ENCODE measurements at places on chromosomes 1 and 21.

DNA sequence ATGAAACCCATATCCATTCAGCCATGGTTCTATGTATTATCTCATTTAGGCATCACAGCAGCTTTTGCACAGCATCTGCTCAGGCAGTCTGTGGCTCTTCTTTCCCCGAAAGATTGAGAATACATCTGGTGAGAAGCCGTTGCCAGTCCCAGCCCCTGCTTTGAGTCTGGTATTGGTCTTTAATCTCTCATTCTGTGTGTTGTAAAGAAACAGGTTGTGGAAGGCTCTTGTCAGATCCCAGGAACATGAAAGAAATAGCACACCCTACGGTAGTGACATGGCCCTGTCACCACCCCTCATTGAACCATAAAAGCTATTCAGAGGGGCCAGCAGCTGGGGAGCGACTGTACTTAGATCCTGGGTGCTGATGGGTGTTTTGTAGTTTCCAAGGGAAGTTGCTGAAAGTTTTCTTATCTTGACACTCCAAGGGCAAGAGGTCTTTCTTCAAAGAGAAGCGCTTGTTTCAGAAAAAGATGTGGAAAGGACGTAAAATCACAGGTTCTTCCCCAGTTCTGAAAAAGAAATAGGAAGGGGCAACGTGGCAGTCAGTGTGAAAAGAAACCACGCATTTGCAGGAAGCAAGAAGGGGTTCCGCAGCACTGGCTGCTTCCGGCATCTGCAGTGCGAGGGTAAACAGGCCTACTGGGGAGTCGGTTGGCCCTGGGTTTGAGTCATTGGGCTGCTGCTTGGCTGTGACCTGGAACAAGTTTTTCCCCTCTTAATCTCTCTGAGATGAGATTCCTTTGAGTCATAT is 145.0 kb downstream of the DHRS3 start:
- no peak for DNase-seq

DNA sequence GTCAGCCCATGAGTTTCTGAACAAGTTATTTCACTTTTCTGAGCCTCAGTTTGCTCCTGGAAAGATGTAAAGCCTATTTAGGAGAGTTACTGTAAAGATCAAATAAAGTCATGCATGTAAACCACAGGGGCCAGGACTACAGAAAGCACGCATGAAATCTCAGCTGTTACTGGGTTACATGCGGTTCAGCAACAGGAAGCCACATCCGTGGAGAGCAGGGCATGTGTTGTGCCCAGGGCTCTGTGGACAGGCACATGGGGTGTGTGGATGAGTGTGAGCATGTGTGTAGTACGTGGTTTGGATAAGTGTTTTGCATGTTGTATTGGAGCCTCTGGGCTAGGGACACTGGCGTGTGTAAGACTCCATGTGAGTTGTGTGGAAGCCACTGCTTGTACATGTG is 2.2 kb upstream of the EPHA2 start:
- no peak for DNase-seq

GRCh38 chr1:41240781-41241353 is 1.2 kb downstream of the SCMH1 start:
- no peak for DNase-seq

- DNase-seq: no peak
Observed at GRCh38 chr1:63983391-63984256, 209.8 kb downstream of the ROR1 start.

DNA sequence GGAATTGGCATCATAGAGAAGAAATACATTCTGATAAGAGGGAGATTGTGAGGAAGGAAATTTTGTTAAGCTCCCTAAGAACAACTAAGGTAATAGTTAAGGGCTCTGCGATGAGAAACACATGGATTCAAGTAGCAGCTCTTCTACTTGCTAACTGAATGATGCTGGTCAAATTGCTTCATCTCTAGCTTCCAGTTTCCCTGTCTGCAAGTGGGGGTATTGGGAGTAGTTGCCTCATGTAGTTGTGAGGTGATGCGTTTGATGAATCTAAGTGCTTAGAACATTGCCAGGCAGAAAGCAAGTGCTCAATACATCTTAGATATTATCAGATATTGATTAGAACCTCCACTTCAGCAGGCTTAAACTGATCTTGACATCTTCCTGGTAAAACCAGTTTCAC is 84.8 kb downstream of the CD58 start:
- DNase-seq: no peak

DNA sequence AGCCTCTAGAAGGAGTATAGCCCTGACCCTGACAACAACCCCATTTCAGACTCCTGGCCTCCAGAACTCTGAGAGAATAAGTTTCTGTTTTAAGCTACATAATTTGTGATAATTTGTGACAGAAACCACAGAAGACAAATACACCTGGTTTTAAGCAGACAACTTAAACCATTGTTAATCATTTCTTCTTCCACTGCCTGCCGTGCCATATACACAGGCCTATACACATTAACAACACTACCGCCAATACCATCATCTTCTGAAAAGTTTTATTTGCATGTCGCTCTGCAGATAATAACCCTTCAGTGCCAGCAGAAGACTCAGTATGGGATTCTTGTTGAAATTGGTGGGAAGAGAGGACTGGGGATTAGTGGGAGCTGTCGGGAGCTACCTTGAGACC is 39.9 kb upstream of the KRTAP19-8 start:
- no peak for DNase-seq

DNA sequence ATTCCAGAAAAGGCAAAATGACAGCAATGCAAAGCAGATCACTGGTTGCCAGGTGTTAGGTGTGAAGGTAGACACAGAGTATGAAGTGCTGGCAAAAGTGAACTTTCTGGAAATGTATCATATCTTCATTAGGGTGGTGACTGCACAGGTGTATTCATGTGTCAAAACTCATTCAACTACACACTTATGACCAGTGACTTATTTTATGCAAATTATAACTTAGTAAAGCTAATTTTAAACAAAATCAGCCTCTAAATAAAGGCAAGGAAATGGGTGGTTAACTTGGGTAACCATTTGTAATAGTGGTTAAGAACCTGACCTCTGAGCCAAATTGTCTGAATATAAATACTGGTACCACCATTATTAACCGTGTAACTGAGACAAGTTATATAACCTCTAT is 7.4 kb downstream of the COP1 start:
- no peak for DNase-seq

- DNase-seq: no peak
Observed at GRCh38 chr1:180152588-180152987, 2.1 kb upstream of the QSOX1 start.

DNA sequence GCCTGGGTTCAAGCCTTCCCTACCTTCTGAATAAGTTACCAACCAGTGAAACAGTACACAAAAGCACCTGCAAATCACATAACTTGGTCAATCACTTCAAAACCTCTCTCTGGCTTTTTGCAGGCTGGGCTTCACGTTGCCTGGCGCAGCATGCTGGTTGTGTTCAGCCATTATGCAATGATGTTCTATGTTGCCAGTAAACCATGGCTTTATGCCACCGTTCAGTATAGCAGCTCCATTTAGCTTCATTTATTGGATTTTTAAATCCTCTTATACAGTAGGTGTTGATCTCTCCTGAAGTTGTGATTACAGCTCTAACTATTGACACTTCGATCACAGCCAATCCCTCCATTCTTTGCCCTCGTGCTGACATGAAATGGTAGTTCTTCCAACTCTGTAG is 233.6 kb upstream of the PTBP2 start:
- DNase-seq: no peak

DNA sequence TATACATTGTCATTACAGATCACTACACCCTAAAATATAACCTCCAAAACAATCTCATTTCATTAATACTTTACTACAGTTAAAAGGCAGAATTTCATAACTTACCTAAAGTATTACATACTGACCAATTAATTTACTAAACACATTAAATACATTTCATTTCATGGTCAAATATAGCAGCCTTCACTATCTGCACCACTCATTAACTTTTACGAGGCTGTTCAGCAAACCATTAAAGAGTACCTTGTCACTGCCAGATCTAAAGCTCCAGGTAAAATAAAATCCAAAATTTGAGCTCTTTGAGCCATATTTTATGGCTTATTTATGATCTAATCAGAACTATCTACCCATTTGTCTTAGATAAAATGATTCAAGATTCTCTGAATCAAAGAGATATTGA is 66.4 kb upstream of the RBM34 start:
- no peak for DNase-seq

GRCh38 chr1:234107416-234108021 is 203.0 kb downstream of the SLC35F3 start:
- no peak for DNase-seq

GRCh38 chr21:23522751-23523150 is 2084.5 kb downstream of the MRPL39 start:
- no peak for DNase-seq

GRCh38 chr21:41364308-41364707 is 2.5 kb downstream of the MX2 start:
- no peak for DNase-seq

DNA sequence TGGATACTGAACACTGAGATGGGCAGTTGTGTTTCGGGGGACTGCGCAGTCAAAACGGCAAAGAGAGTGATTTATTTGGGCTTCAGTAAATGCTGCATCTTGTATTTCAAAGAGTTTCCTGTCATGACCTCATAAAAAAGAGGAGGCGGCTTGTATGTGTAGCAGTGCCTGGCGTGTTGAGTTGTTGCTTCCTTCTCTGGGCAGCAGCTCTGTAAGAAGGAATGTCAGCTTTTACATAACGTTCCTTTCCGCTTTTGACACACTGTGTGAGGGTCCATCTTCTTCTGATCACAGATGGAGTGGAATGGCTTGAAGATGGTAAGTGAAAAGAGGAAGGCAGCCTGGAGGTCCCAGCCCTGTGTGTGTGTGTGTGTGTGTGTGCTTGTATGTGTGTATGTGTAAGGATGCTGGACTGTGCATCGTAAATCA is 941 bp downstream of the ELAVL4 start:
- peak; percentile 76 for DNase-seq

DNA sequence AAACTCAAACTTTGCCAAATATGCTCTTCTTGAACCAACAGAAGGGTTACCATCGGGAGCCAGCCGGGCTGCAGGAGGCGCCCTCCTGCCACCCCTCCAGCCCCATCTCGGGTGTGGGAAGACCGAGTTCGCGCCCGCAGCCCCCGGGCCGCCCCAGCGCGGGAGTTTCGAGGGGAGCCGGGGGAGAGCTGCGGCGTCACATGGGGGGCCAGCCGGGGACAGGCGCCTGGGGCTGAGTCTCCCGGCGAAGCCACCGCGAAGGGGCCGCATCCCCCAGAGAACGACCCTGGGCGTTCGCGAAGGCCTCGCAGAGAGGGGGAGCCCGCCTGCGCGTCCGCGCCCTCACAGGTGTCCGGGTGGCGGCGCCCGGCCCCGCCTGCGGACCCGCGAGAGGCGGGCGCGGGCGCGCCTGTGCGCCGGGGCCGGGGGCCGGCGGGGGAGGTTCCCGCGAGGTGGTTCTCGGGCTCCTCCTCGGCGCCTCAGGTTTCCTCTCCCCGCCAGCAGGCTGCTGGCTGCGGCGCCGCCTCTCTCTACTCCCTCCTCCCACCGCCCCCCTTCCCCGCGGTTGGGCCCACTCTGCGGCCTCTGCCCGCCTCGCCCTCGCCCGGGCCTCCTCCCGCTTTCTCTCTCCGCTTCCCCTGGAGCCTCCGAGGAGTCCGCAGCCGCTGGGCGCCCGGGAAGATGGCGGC is at the start of gene RAVER2:
RAVER2 (plus strand) TSS at position 584 of the 689 bp plus-strand sequence; CDS start at position 682, 98 bp downstream.
- peak; percentile 55 for DNase-seq

DNA sequence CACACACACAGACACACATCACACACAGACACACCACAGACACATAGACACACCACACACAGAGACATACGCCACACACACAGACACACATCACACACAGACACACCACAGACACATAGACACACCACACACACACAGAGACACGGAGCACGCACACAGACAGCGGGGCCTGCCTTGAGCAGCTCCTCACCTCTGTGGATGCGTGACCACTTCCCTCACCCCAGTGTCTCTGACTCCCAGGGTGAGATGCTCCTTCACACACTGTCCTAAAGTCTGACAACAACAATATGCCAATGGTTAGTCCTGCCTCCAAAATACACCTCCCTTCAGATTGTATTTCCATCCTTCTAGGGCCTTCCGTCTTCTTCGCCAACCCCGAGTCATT is 48.2 kb downstream of the IER5 start:
- DNase-seq: no peak

DNA sequence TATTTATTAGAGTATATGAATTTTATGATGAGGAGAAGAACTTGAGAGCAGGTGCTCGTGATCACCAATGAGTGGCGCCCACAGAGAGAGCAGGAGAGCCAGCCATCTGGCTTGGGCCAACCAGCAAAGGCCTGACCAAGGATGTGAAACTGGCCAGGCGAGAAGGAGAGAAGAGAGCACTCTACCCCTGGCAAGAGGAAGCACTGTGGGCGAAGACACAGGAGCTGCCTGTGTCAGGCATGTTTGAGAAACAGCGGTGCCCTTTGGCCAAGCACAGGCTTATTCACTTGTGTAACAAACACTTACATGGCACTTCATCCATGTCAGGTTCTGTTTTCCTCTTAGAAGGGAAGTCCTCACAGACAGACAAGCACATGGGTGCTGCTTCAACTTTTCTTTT is 4.2 kb upstream of the SIPA1L2 start:
- DNase-seq: no peak

- no peak for DNase-seq
Observed at GRCh38 chr1:236687273-236687672, 974 bp downstream of the ACTN2 start.

- no peak for DNase-seq
Observed at GRCh38 chr1:166692346-166692745, 146.9 kb upstream of the POGK start.

DNA sequence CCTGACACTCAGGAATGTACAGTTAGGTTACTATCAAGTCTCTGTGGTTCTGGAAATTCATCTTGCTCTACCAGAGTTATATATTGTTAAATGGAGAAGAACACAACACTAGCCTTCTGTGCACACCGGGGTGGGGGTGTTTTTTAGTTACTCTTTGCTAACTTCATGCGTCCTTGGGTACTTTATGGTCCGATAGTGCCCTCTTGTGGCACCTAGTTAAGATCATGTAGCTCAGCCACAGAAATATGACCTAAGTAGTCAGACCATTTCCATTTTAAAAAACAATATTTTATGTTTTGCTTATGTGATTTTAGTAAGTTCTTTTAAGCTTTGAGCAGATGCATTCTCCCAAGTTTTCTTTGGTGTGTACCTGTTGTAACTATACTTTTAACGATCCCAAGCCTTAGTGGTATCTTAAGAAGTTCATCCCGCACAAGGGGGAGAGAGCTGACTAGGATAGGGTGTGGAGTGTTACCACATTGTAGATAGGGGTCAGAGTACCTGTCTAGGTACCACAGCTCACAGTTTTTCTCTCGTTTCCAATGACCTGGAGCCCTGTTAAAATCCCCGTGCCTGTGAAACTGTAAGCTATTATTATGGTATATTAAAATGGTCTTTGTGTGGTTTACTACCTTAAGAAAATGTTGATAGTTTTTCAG is 20.6 kb upstream of the SH3D21 start:
- DNase-seq: peak; percentile 37

GRCh38 chr1:85275701-85276214 is 674 bp downstream of the BCL10 start:
- no peak for DNase-seq

- no peak for DNase-seq
Observed at GRCh38 chr1:213014642-213015041, 1.0 kb downstream of the ANGEL2 start.

DNA sequence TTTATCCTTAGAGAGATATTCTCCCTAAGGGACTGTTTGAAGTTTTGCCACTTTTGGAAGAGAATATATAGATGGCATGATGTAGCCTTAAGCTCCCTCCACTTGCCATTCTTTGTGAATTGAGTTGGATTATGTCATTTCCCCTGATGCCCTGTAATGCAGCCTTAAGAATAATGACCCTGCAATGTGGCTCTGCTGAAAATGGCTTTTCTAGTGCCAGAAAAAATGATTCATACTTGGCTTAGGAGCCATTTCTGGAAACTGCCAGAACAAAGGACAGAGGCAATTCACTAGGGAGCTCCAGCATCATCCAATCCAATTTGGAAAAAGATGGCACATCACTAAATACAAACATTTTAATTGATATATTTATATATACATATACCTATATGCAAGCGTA is 265.3 kb downstream of the SPATA17 start:
- DNase-seq: no peak

All from NCI-H2081 treated with DMSO at 0.1 percent for 48 hours (cell line).